Activated gamma-delta T cell treated with Interleukin-2 at 50 U/mL for 16 hours (primary cell): ENCODE measurements at places on chromosomes 12 and 14.

DNA sequence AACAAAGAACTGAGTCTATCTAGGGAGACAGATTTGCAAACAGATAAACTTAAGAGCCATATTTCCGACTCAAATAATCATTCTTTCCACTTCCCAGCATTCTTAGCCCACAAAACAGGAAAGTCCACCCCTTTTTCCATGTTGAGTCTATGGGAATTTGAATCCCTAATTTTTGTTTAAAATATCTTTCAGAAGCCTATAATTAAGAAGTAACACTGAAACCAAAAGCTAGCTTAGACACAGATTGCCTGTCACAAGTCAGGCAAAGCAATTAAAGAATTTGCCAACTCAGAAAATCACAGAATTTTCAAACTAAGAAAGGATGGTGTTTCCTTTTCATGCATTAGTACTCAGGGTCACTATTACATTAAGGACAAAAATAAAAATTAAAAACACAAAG, 17.0 kb downstream of the ATP2B1 start:
- no peak for DNase-seq

DNA sequence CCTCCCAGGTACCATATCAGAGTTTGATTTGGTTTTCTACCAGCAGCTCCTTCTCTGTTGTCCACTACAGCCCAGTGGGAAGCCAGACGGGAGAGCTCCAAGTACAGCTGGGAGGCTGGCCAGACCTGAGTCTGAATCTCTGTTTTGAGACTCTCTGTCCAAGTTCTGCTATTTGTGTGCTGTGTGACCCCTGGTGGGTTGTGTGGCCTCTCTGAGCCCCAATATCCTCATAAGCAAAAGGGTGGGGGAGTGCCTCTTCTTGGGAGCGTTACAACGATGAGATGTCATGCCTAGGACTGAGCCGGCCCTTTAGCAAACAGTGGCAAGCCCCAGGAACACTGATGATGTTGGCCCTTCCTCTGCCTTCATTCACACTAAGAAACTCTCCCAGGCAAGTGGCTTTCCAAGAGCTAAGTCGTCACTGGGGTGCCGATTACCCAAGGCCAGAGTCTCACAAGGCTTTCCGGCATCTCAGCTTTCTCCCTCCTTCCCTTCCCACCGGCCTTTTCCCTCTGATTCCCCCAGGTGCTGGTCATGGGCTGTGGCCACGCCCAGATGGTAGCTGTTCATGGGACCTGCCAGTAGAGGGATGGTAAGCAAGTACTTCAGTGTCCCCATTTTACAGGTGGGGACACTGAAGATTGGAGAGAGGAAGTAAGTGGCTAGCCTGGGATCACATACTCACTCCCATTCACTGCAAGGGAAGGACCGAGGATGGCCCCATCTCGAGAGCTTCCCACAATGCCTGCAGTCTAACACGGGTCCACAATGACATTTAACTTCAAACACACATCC, 47.7 kb downstream of the BCL11B start:
- DNase-seq, result no peak

DNA sequence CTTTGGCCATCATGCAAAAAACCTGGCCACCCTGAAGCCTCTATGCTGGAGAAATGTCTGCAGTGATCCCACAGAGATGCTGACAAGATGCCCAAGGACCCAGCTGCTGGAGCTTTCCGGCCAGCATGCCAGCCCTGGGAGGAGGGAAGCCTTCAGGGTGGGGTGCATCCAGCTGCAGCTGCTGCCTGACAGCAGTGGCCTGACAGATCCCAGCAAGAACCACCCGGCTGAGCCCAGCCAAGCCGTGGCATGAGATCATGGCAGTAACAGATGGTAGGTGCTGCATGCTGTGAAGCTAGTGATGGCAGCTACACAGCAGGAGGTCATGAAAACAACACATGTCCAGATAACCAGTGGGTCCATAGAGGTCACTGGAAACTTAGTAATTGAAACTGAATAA, 13.8 kb downstream of the CLBA1 start:
- no peak for DNase-seq

GRCh38 chr14:82447586-82447985, 913.9 kb upstream of the SEL1L start:
- DNase-seq, result no peak

- DNase-seq, result no peak
Measured at GRCh38 chr14:59004012-59004411, 184.5 kb upstream of the DAAM1 start.

DNA sequence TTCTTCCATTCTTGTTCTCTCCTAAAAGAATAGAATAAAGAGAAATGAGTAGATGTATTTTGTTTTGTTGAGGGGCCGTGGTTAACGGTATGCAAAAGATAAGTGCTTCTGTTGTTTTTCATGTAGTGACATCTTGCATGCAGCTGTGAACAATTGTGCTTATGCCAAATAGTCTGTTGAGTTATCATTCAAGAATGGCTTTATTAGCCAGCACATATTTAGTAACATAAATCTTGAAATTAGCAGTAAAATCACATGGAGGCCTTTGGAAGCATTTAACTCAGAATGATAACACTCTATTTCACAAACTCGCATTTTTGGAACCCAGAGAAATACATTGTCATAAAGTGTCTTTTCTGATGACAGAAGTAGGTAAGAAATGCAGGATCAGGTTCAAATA, 1772.0 kb upstream of the FLRT2 start:
- no peak for DNase-seq

DNA sequence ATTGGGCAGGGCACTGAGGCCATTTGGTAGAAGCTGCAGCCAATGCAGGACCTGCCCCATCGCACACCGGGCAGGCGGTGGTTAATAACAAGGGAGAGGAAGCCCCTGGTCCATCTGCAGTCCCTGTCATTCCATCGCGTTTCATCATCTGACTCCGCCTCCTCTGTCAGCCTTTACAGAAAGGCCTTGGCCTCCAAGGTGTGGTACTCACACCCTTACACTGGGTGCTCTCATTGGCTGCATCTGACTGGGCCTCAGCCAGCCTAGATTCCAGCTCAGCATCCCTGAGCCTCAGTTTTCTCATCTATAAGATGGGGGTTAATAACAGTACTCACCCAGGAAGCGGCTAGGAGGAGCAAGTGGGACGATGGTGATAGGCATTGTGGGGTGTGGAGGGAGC, 14.7 kb upstream of the HHIPL1 start:
- DNase-seq, result no peak

DNA sequence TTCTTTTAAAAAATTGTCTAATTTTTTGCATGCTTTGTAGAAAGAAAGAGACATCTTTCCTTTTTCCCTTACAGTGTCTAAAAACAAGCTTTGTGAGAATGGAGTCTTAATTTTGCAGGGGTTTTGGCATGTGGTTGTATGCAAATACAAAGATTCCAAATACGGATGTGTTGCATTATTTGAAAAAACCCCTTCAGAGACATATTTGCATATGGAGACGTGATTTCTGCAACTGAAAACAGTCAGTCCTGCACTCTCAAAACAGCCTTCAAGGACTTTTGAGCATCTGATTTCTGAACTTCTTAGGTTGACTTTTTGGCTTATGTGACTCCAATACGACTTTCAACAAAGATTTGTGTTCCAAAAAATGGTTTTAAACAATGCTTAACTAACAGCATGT, 7.8 kb downstream of the IRAK3 start:
- DNase-seq, result no peak

DNA sequence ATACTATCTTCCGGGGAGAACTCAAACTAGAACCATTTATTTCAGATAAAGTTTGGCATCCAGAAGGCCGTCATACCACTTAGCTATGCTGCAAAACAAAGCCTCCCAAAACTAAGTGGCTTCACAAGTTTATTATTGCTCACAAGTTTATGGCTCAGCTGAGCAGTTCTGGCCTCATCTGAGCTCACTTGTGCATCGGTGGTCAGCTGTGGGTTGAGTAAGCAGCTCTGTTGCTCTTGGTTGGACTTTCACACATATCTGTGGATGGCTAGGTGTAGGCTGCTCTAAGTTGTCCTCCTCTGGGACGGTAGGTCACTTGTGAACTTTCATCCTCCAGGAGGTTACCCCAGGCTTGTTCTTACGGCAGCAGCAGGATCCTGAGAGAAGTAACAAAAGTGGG, 162.7 kb downstream of the BTG1 start:
- no peak for DNase-seq

- DNase-seq, result no peak
Measured at GRCh38 chr14:61146899-61147298, 134.2 kb downstream of the TMEM30B start.

DNA sequence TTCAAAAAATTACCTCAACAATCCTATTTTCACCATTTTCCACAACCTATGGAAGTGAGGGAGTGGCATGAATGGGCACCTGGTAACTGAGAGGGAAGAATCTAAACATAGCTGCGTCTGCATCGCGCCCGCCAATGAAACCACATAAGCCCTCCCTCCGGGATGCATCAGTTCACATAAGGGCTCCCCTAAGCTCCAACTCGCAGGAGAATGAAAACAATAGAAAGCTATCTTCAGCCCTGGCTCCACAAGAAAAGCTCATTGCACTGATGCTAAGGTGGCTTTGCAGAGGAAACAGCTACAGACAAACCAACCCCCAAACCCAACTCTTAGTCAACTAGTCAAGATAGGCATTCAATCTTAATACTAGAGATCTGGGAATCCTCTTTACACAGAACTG, 173.3 kb downstream of the FOXN3 start:
- DNase-seq, result no peak

DNA sequence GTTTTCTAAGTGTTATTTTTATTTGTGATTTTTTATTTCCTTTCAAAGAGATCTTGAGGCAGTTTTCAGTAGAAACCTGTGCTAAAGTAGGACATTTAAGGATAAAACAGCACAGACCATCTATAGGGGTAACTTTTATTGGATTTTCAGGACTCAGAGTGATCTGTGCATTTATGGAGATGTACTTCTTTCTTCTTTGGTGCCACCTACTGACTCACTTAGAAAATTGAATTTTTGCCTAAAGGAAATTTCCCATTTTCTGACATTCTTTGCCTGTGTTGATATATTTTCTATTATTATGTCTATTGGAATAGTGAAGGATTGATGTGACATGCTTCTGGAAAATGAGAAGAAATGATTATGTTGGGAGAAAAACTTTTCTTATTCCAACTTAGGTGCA, 113.0 kb downstream of the UNC79 start:
- no peak for DNase-seq

- no peak for DNase-seq
Measured at GRCh38 chr14:76948213-76948947, 80.1 kb downstream of the IRF2BPL start.

- no peak for DNase-seq
Measured at GRCh38 chr12:65083581-65083980, 37.5 kb downstream of the WIF1 start.

GRCh38 chr14:100850841-100851585, 25.1 kb downstream of the MEG3 start:
- DNase-seq, result peak; percentile 77

- peak; percentile 6 for DNase-seq
Measured at GRCh38 chr12:62434494-62435302, 31.9 kb upstream of the MON2 start.

- DNase-seq, result no peak
Measured at GRCh38 chr12:119683413-119683812, 15.5 kb downstream of the PRKAB1 start.

GRCh38 chr14:57729208-57730187, 136.4 kb downstream of the SLC35F4 start:
- DNase-seq, result no peak

DNA sequence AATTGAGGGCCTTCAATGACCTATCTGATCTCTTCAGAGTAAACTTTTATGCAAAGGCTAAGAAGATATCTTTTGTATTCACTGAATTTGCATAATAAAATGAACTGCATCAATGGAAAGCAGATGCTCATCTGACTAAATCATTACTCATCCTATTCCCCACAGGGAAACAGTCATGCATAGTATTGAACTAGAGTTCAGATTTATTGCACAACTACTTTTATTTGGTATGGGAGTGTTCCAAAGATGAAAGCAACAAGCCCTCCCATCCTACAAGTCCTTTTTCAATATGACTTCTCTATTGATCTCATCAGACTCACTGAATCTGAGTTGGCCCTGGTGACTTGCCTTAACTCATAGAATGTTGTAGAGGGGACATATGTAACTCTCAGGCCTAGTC, 159.8 kb downstream of the KITLG start:
- no peak for DNase-seq

DNA sequence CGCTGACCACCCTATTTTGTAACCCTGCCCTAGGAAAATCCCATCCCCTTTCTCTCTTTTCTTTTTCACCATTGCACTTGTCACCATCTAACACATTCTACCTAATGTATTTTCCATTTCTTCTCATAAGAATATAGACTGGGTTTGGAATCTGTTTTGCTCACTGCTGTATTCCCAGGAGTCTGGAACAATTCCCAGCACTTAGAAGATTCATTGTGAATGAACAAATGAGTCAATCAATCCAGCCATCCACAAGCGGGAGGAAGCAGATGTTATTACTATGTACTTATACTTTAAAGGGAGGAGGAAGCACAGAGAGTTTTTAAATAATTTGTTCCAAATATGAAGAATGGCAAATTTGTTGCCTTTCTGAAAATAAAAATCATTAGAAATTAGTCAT, 142.1 kb downstream of the KIF21A start:
- no peak for DNase-seq

DNA sequence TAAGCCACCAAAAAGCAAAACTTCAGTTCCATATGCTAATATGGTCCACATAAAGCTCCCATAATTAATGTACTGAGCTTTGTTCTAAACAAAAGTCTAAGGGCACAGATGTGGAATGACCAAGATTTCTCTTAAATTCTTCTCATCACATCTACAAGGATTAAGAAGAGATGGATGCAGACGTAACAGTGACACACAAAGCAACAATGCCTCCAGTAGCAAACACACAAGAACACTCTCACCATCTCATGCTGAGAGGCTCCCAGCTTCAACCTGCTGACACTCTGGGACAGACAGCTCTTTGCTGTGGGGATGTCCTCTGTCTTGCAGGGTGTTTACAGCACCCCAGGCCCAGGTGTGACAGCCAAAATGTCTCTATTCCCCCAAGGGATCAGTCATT, 48.2 kb downstream of the SETD3 start:
- DNase-seq, result no peak

GRCh38 chr14:94292526-94292871, 569 bp downstream of the SERPINA10 start:
- DNase-seq, result no peak

DNA sequence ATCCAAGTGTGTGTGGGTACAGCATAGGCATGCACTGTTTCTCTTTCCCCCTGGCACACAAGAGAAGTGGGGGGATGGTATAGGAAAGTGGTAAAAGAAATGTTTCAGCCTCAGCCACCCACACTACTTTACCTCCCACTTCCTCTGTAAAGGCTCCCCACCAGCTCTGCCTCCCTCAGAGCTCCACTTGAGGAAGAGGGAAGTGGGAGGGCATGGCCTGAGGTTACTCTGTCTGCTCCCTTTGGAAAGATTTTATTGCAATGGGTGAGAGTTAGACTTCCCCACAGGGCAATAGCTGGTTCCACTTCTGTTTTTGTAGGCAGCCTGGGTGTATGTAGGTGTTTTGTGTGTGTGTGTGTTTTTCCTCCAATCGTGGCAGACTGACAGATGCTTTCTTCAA, 145.3 kb downstream of the SSPN start:
- DNase-seq, result no peak

- no peak for DNase-seq
Measured at GRCh38 chr12:42904683-42905418, 315.3 kb upstream of the PRICKLE1 start.

GRCh38 chr14:74609721-74610120, 2.3 kb downstream of the LTBP2 start:
- no peak for DNase-seq
